Hippocampal formation (tissue), 2 donors: ENCODE measurements at places on chromosomes 5 and 9.

GRCh38 chr9:96025995-96026602 is 150.6 kb downstream of the ERCC6L2 start:
- DNase-seq = no peak

GRCh38 chr5:6784481-6784880 is 71.2 kb downstream of the TENT4A start:
- no peak for DNase-seq

- DNase-seq = no peak
These were observed 32.9 kb downstream of the NDST1 start for GRCh38 chr5:150540615-150541396.

DNA sequence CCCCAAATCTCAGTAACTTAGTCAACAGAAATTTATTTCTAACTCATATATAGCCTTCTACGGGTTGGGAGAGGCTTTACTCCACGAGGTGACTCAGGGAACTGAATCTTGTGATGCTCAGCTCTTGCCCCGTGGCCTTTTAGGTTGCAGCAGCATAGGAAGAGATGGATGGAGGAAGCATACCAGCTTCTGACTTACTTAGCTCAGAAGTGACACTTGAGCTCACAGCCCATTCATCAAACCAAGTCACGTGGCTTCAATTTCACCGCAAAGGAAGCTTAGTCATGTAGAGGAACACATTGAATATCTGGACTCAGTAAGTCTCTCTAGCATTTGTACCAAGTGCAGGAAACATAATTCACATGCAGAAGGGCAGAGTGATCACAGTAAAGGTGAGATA is 124.1 kb upstream of the KCNN2 start:
- no peak for DNase-seq
